ENCODE measurements at places on chromosomes 3 and 15. TPM values are rescaled to one million over a fixed set of nuclear protein-coding genes. Genes with fewer than 3 reads are reported as not detected.

GRCh38 chr3:171834461-171834801 lies 8.7 kb upstream of the TMEM212 start:
- H3K27me3 ChIP-seq: no peaks in the 10 kb centered on the region
- no peak for DNase-seq
- no peak overlapping the region for H3K4me3 ChIP-seq

The CAND2 gene
- total RNA-seq: 10.2 TPM

DNA sequence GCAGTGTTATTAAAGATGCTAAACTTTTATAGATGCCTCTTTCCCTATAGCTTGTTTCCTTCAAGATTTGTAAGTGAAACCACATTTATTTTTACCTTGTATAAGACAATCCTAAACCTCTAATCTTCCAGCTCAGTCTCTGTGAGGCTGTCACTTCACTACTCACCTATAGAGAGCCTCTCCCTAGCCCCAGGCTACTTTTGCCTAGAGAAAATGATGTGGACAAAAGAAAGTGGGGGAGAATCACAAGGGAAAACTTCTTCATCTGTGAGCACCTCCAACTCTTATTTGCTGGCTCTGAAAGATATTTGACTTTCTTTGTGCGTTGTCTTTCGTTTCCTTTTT lies 74.9 kb upstream of the SCN5A start:
- H3K4me3 ChIP-seq: no peak overlapping the region
- no peaks in the 10 kb centered on the region for H3K4me1 ChIP-seq
- H3K27ac ChIP-seq: no peak overlapping the region
- no peaks in the 10 kb centered on the region for H3K27me3 ChIP-seq

DNA sequence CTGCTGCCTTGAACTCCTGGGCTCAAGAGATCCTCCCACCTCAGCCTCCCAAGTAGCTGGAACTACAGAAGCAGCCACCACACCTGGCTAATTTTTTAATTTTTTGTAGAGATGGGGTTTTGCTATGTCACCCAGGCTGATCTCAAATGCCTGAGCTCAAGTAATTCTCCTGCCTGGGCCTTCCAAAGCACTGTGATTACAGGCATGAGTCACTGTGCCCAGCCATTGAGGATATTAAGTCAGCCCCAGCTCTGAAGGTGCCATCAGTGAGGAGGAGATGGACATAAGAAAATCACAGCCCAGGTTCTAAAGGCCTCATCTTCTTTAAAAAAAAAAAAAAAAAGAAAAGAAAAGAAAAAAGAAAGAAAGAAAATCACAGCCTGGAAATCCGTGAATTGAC lies 26.6 kb upstream of the PSTPIP1 start:
- no peaks in the 10 kb centered on the region for H3K4me1 ChIP-seq
- no peak overlapping the region for H3K4me3 ChIP-seq
- no peaks in the 10 kb centered on the region for H3K27me3 ChIP-seq

The AADAC gene
- not detected for total RNA-seq

GRCh38 chr15:66658044-66658443 lies 44.0 kb upstream of the SMAD6 start:
- DNase-seq: no peak
- H3K27me3 ChIP-seq: no peaks in the 10 kb centered on the region
- H3K36me3 ChIP-seq: no peaks in the 10 kb centered on the region
- H3K4me1 ChIP-seq: peaks cover 17% of the 10 kb centered on the region
- peak overlapping the region; percentile 44 for H3K27ac ChIP-seq

DNA sequence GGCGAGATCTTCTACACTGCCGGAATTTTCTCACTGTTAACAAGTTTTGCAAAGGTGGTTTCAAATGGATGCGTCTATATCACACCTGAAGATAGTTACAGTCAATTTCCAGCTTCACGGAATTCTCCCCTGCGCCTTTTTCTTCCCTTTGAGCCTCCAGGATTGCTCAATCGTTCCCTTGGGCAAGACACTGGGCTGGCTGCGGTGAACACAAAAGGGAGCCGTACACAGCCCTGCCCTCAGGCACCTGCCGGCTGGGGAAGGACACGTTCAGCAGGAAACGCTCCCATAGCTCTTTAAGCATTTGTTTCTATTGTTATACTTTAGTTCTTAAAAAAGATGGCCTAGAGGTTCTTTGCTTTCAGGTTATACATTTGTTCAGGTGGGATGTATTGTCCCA lies 85.7 kb downstream of the C3orf70 start:
- 0 out of 2 replicates have a peak, but pooled peaks cover 3% of the 10 kb centered on the region for H3K4me1 ChIP-seq
- no peak for DNase-seq
- H3K27ac ChIP-seq: no peak overlapping the region
- H3K36me3 ChIP-seq: no peaks in the 10 kb centered on the region
- H3K27me3 ChIP-seq: no peaks in the 10 kb centered on the region
- no peak overlapping the region for H3K4me3 ChIP-seq

DNA sequence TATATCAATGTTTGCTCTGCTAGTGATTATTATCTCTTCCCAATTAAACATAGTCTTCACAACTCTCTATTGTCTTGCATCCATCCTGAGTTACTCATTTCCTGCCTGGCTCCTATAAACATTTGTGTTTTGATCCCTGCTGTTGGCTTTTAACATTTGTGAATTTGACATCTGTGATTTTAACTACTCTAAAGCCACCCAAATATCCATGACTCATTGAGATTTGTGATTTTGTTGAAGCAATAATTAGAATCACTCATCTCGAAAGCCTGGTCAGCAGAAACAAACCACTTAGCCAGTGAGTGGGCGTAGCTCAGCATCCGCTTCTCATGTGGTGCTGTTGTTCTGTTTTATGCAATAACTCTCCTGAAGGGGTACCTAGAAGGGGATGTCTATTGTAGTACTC lies 174.3 kb upstream of the ZBTB20 start:
- peaks cover 10% of the 10 kb centered on the region for H3K4me1 ChIP-seq
- no peaks in the 10 kb centered on the region for H3K27me3 ChIP-seq
- H3K36me3 ChIP-seq: peaks cover 2% of the 10 kb centered on the region
- H3K4me3 ChIP-seq: no peak overlapping the region

The GOLIM4 gene
- total RNA-seq: 27.2 TPM

DNA sequence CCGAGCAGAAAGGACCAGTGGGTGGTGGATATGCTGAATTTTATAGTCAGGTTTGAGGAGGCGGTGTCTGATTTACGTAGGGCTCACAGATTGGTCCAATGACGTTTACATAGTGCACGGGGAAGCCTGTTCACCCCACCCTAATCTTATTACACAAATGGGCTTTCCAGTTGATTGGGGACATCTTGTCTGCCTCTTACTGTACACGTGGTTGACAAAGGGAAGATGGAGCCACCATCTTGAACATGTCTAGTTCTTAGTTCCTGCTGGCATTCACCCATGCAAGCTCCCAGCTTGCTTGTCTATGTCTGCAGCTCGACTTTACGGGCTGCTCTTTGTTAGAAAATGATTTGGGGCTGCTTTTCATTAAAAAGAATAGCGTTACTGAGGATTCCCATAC lies 332.0 kb upstream of the SLCO3A1 start:
- H3K4me1 ChIP-seq: peaks cover 3% of the 10 kb centered on the region
- 0 out of 3 replicates have a peak, but pooled peaks cover 4% of the 10 kb centered on the region for H3K36me3 ChIP-seq
- DNase-seq: no peak
- no peak overlapping the region for H3K27ac ChIP-seq
- no peak overlapping the region for H3K4me3 ChIP-seq

The MAGEL2 gene
- 9.7 TPM for total RNA-seq

DNA sequence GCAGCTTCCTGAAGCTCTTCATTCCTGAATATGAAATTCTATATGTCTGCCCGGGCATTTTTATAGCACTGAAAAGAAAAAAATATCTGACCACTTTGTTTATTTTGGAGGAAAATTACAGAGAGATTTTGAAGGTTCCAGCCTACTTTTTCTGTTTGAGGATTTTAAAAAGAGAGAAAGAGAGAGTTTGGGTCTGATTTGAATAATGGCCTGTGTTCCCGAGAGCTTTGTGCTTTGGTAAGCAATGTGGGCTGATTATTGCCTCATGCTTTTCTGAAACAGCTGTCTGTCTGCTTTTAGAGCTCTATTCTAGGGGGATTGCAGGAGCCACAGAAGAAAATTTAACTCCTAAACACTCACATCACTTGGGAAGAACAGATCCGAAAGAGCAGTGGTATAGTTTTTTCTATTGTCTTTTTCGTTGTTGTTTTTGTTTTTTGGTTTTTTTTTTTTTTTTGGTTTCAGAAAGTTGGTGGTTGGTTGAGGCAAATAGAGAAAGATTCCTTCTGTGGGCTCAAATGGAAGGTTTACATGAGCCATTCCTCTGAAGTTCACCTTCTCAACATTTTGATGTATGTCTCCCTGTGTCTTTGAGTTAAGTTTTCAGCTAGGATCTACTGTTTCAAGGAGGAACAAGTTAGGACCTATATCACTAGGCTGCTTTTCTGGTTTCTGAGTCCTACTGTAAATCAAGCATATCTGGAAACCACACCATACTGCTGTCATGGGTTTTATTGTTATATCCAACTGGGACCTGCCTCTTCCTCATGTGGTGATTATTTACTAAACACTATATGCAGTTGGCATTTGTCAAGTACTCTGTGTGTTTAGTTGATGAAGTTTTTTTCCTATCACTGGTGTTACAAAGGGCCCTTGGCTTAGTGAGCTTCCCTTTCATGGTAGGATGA lies 178.9 kb downstream of the KCNMB2 start:
- H3K27me3 ChIP-seq: no peaks in the 10 kb centered on the region
- DNase-seq: no peak
- H3K4me3 ChIP-seq: no peak overlapping the region

GRCh38 chr15:64110950-64111678 lies 15.3 kb downstream of the SNX1 start:
- peaks cover 5% of the 10 kb centered on the region for H3K36me3 ChIP-seq
- no peak overlapping the region for H3K4me3 ChIP-seq
- no peaks in the 10 kb centered on the region for H3K27me3 ChIP-seq

GRCh38 chr3:152269831-152270734 lies 1.4 kb downstream of the MBNL1 start:
- H3K27me3 ChIP-seq: peaks cover 4% of the 10 kb centered on the region
- DNase-seq: peak; percentile 34
- no peak overlapping the region for H3K27ac ChIP-seq

The CFAP92 gene
- 0.92 TPM for total RNA-seq

The DISP2 gene
- total RNA-seq: 0.59 TPM

GRCh38 chr3:32229565-32229964 lies 8.9 kb upstream of the CMTM8 start:
- H3K27ac ChIP-seq: no peak overlapping the region
- DNase-seq: no peak
- no peaks in the 10 kb centered on the region for H3K27me3 ChIP-seq
- no peak overlapping the region for H3K4me3 ChIP-seq
- H3K36me3 ChIP-seq: peaks cover 3% of the 10 kb centered on the region
- H3K4me1 ChIP-seq: no peaks in the 10 kb centered on the region

The SPATA12 gene
- 0.22 TPM for total RNA-seq

DNA sequence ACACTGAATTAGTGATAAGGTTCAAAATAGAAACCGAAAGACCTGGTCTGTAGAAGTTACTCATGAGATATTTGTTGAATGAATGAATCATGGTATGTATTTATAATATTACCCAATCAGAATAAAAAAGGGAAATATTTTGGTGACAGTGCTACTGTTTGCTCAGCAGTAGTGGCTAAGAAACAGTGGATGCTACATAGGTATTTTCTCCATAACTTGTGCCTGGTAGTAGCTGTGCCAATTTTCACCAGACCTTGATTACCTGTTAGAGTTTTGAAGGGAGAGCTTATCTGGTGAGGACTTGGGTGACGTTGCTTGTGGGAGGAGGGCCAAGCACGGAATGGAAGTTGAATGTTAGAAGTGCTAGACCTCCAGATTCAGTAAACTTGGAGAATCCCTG lies 14.3 kb downstream of the LIMD1 start:
- no peaks in the 10 kb centered on the region for H3K36me3 ChIP-seq
- DNase-seq: no peak
- H3K27ac ChIP-seq: no peak overlapping the region
- no peak overlapping the region for H3K4me3 ChIP-seq
- no peaks in the 10 kb centered on the region for H3K4me1 ChIP-seq

The CDHR4 gene
- total RNA-seq: not detected

The ZBTB47 gene
- total RNA-seq: 4.2 TPM

The GLDN gene
- total RNA-seq: 0.77 TPM

The EFL1 gene
- 27.8 TPM for total RNA-seq

- no peak for DNase-seq
- no peaks in the 10 kb centered on the region for H3K27me3 ChIP-seq
- H3K4me3 ChIP-seq: no peak overlapping the region
- H3K36me3 ChIP-seq: peaks cover 8% of the 10 kb centered on the region
- H3K27ac ChIP-seq: no peak overlapping the region
- H3K4me1 ChIP-seq: peaks cover 8% of the 10 kb centered on the region
Measured at GRCh38 chr3:197545571-197545970, 10.2 kb downstream of the BDH1 start.

The RARB gene
- 0.22 TPM for total RNA-seq

The HYAL1 gene
- total RNA-seq: 2.0 TPM

DNA sequence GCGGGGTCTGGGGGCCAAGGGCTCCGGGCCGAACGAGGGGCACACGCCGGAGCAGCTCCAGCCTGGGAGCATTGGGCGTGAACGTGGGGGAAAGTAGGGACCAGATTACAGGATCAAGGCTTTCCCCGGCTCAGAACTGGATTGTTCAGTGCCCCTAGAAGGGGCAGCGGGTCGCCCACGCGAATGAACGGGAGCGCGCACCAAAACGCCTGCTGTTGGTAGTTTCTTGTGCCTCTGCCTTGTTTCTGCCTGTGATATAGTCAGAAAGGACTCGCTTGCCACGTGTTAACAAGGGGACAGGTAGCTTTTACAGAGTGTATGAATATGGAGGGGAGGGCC lies 1.1 kb downstream of the CASR start:
- no peak for DNase-seq
- no peaks in the 10 kb centered on the region for H3K4me1 ChIP-seq
- H3K4me3 ChIP-seq: peak overlapping the region; percentile 73
- no peak overlapping the region for H3K27ac ChIP-seq
- no peaks in the 10 kb centered on the region for H3K36me3 ChIP-seq
- peaks cover 5% of the 10 kb centered on the region for H3K27me3 ChIP-seq

The CLDN16 gene
- not detected for total RNA-seq

The MYZAP gene
- 0.72 TPM for total RNA-seq

GRCh38 chr15:75091814-75092213 lies 68.4 kb downstream of the PPCDC start:
- H3K27ac ChIP-seq: no peak overlapping the region
- no peak for DNase-seq
- no peaks in the 10 kb centered on the region for H3K27me3 ChIP-seq
- no peaks in the 10 kb centered on the region for H3K4me1 ChIP-seq
- no peaks in the 10 kb centered on the region for H3K36me3 ChIP-seq

DNA sequence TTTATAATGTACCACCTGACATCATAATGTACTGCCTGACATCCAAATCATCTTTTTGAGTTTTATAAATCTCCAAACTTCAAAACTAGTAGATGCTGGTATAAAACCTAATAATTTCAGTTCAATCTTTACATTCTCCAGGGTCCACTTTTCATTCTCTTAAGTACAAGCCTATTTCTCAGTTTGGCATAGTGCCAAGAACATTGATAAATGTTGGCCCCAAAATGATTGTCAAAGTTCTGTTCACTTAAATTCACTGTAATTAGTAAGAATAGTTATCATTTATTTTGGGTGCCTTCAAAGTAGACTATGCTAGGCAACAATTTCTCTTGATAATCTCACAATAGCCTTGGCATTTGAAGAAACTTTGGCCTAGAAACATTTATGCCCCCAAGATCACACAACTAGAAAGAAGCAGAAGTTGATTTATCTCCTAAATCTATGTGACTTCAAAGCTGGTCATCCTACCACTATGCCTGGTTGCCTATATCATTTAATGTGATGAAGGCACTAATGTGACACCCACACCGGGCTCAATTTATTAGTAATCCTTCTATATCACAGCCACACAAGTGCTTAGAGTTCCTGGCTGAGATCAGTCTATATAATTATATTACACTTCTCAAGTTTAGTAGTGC lies 101.7 kb downstream of the ZNF609 start:
- H3K4me1 ChIP-seq: no peaks in the 10 kb centered on the region
- H3K27me3 ChIP-seq: no peaks in the 10 kb centered on the region
- H3K27ac ChIP-seq: no peak overlapping the region
- H3K4me3 ChIP-seq: no peak overlapping the region

GRCh38 chr3:21331321-21331720 lies 419.7 kb downstream of the ZNF385D start:
- no peak overlapping the region for H3K27ac ChIP-seq
- DNase-seq: no peak
- H3K4me1 ChIP-seq: no peaks in the 10 kb centered on the region
- H3K4me3 ChIP-seq: no peak overlapping the region
